Globus pallidus (tissue), 1 donor: ENCODE measurements at places on chromosomes 4 and X.

- DNase-seq = no peak
Observed at GRCh38 chrX:13440176-13440575, 120.3 kb upstream of the ATXN3L start.

DNA sequence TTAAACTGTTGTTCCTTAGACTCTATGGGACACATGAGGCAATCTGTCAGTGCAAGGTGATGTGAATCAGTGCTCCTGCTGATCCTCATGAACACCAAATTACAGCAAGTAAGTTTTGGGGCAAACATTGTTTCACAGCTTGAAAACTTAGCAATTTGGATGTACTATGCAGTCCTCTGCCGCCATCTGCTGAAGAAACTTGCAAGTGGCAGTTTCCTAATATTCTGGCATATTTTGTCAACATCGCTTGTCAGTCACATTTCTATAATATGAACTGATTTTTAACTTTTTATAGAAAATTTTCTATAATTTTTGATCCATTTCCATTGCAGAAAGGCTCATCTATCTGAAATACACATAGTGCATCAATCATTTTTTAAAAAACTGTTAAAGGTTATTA, 56.3 kb downstream of the ZAR1 start:
- DNase-seq = peak; percentile 5

- DNase-seq = peak; percentile 76
Observed at GRCh38 chr4:8198906-8199593, at the start of gene SH3TC1. TSS of gene SH3TC1 (plus strand) at chr4:8199290. CDS start at chr4:8205195, 5,905 bp downstream.

DNA sequence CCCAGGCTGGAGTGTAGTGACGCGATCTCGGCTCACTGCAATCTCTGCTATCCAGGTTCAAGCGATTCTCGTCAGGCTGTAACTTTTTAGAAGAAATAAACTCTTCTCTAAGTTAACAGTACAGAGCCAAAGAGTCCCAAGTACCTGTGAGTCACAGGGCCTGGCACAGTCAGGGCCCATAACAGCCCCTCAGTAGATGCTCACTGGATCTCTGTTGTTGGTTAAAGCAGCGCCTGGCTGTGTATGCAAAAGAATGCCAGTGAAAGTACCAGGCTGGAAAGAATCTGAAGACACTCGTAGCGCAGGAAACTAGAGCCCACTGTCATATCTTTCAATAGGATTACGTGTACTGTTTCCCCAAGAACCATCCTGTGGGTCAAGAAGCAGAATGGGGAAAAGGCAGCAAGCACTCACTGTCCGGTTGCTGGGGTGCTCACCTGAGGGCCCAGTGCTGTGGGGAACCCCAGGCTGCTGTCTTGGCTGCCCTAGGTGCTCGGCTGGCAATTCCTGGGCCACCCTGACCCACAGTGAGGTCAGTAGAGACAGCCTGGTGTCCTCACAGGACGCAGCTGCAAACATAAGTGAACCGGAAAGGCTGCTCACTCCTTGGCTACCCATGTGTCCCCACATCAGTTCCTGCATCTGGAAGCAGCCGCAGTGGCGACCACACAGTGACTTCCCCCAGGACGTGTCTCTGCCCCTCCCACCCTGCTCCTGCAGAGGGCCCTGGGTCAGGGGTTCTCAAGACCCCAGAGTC, 3.1 kb upstream of the SLBP start:
- no peak for DNase-seq

- no peak for DNase-seq
Observed at GRCh38 chr4:3481113-3481531, 18.0 kb downstream of the DOK7 start.

DNA sequence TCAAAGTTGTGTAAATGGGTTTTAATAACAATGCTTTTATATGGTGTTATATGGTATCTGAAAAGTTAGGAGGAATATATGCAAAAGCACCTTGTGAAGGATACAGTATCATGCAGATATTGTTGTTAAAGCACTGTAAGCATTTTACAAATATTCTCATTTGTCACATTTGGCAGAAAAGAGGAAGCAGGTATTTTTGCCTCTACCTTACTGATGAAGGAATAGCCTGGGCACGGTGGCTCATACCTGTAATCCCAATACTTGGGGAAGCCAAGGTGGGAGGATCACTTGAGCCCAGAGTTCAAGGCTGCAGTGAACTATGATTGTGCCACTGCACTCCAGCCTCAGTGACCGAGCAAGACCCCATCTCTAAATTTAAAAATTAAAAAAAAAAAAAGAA, 12.2 kb upstream of the GDPD2 start:
- DNase-seq = no peak

DNA sequence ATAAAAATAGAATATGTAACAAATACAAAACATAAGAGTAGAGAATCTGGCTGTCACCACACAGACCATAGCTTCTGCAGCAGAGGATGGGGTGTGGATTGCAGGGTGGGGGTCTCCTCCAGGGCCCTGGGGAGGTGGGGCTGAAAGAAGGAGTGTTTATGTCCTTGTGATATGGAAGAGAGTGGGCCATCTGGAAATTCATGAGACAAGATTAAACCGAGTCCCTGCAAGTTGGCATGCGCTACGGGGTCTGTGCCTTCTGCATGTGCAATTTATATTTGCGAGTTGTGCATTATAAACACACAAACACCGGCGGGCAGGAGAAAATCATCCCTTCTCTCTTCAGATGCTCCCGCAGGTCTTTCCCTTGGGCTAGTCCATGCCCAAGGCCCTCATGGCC, 145.9 kb downstream of the EVC2 start:
- no peak for DNase-seq

DNA sequence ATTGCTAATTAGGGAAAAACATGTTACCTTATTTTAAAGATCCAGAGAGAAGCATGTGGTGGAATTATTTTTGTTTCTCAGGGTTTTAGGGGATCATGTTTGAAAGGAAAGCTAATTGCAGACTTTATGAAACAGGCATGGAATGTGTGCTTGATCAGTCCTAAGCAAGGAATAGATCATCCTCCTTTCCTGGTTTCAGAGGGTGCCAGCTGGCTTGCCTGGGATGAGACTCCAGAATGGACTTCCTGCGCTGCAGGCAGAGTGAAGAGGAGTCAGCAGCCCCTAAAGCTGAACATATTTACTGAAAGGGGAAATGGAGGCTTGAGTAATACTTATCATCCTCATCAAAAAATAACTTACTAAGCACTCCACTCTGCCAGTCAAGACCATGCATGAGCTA, 13.3 kb downstream of the FGF5 start:
- no peak for DNase-seq

DNA sequence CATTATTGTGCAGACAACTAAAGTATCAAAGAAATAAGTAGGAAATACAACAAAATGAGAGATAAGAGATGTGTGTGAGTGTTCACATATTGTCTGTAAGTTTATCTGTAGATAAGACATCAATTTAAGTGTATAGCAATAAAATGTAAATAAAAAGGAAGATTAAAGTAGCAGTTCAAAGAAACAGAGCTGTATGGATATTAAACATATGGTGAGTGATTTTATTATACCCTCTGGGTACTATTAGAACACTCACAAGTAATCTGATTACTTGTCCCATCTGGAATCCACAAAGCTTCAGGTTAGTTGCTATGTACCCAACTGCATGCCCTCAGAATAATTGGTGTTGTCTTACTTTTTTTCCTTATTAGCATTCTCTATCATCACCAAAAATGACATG, 747.9 kb upstream of the ADGRL3 start:
- DNase-seq = no peak

DNA sequence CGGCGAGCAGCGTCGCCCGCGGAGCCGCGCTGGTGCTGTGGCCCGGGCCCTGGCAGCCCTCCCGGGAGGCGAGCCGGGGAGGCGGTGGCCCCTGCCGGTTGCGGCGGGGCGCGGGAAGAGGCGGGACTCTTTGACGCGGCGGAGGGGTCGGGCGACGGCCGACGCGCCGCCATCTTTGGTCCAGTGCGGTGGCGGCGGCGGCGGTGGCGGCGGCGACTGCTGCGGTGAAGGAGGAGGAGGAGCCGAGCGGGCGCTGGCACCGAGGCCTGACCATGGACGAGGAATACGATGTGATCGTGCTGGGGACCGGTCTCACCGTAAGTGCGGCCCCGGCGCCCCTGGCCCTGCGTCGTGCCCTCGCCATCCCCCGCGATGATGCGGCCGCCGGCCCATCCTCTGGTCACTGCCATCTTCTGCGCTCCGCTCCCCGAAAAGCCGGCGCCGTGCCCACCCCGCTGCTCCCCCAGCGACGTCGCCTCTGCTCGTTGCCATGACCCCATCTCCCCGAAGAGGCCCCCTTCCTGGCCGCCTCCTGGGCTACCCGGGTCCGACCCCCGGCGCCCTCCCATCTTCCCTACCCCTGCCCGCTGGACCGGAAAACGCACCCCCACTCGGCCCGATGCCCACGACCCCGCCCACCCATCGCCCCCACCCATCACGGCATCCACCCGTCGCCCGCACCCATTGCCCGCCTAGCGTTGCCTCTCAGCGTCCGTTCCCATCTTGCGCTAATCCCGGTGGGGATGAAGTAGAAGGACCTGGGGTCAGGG, at the start of gene GDI1:
Gene GDI1, plus strand, starts transcription at position 172 of the 770 bp plus-strand sequence. Its CDS starts 101 bp downstream, at position 273.
- DNase-seq = no peak

DNA sequence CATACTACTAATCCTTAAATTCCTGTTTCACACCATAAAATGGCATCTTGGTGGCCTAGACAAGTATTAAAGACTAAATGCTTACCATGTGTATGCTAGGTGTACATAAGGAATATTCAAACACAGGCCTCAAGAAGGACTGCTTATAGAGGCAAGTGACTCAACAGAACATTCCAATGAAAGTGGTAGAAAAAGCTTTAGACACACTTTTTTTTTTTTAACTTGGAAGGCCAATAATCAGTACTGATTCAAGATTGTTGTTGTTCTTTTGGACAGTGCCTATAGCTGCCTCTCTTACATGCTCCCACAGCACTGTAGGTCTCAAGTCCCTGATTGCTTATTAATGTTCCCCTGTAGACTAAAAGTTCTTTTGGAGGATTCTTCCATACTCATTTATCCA, 77.6 kb downstream of the FBXL5 start:
- DNase-seq = no peak

GRCh38 chr4:15659768-15660570, 4.8 kb upstream of the FBXL5 start:
- no peak for DNase-seq

DNA sequence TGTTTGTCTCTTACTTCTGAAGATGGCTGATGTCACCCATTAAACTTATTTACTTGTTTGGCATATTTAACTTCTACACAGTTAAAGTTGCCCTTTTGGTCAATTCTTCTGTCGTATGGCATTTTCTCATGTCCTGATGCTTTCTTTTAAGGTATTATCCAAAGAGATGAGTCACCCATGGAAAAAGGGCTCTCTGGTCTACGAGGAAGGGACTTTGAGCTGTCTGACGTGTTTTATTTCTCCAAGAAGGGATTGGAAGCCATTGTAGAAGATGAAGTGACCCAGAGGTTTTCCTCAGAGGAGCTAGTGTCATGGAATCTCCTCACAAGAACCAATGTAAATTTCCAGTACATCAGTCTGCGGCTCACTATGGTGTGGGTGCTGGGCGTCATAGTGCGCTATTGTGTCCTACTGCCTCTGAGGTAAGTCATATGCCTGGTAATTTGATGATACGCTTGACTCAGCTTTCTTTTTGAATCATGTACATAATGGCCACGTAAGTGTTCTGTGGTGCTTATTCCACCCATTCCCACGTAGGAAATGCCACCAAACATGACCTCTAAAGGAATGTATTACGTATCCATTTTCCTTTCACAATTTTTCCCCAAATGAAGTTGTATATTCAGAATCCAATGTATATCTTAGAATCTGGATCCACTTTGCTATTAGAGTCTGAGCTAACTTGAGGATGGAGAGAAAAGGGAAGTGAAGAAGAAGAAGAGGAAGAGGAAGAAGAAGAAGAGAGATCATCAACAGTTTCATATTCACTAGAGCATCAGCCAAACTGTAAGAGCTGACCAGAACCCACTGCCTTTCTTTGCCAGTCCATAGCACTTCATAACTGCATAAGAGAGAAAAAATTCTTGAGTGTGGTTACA, 45.7 kb downstream of the GPAT3 start:
- DNase-seq = peak; percentile 31

DNA sequence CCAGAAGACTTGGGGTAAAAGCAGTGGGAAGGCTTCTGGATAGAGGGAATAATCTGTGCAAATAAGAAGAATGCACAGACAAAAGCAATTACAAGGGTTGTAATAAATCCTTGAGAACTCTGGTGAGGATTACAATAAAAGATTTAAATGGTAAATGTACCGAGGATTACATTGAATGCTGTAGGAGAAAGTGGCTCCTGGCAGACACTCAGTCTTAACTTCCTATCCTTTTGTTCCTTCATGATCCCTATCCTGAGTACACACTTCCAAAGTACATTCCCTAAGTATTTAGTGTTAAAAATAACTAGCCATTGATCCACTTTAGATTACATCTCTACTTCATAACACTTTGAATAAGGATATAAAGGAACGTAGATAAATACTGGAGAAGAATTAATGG, 205.4 kb downstream of the SPATA18 start:
- no peak for DNase-seq

- DNase-seq = no peak
Observed at GRCh38 chr4:152668338-152668964, 11.3 kb downstream of the TMEM154 start.

GRCh38 chr4:19829101-19829500, 422.6 kb upstream of the SLIT2 start:
- no peak for DNase-seq

GRCh38 chr4:136007991-136008390, 1524.3 kb downstream of the PCDH18 start:
- DNase-seq = no peak

- DNase-seq = no peak
Observed at GRCh38 chr4:164512124-164512523, 241.8 kb upstream of the SMIM31 start.

GRCh38 chr4:91170768-91171167, 1043.6 kb downstream of the CCSER1 start:
- no peak for DNase-seq

DNA sequence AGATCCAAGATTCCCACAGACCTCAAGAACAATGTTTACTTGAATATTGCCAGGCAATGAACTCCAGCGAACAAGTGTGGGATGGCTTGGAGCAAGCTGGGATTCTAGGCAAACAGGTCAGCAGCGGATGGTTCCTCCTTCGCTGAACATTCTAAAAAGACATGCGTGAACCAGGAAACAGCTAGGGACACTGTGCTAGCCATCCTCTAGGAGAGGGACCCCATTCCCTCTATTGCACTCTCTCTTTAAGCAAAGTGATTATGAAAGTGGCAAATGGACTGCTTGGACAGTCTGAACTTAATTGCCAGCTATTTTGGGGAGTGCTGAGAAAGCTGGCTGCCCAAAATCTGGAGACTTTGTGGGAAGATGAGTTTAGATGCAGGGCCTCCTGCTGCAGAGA, 29.9 kb upstream of the TEC start:
- DNase-seq = no peak

GRCh38 chr4:143346206-143346605, 9.5 kb downstream of the GAB1 start:
- no peak for DNase-seq

GRCh38 chrX:154366666-154367055, 7.8 kb downstream of the FLNA start:
- no peak for DNase-seq
